ENCODE measurements at places on chromosomes 1 and 21.
A peak's percentile ranks its signal among the peaks of the same experiment; 100 is the strongest.

DNA sequence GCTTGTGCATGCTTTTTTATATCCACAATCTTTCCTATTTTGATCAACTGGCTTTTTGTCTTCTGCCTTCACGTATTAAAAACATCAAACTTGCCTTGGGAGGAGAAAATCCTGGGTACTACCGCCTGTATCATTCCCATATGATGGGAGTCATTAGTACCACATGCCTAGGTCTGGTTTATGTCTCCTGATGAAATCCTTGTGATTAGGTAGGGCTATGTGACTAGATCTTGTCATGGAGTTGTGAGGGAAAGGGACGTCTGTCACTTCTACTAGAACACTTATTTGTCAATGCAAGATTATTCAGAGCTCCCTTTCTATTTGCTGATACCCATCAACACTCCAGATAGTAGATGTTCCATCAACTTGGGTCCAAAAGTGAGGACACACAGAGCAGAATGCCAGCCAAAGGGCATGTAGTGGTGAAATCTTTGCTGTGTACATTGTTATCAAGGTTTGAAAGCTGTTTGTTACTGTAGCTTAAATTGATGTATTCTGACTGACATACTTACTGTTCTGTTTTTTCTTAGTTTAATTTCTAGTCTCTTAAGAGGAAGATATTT lies 621.8 kb upstream of the NR5A2 start:
- no peak overlapping the region for H3K4me3 ChIP-seq
- H3K27me3 ChIP-seq, result no peaks in the 10 kb centered on the region
- DNase-seq, result no peak
- peaks cover 18% of the 10 kb centered on the region for H3K4me1 ChIP-seq
- H3K27ac ChIP-seq, result no peak overlapping the region

DNA sequence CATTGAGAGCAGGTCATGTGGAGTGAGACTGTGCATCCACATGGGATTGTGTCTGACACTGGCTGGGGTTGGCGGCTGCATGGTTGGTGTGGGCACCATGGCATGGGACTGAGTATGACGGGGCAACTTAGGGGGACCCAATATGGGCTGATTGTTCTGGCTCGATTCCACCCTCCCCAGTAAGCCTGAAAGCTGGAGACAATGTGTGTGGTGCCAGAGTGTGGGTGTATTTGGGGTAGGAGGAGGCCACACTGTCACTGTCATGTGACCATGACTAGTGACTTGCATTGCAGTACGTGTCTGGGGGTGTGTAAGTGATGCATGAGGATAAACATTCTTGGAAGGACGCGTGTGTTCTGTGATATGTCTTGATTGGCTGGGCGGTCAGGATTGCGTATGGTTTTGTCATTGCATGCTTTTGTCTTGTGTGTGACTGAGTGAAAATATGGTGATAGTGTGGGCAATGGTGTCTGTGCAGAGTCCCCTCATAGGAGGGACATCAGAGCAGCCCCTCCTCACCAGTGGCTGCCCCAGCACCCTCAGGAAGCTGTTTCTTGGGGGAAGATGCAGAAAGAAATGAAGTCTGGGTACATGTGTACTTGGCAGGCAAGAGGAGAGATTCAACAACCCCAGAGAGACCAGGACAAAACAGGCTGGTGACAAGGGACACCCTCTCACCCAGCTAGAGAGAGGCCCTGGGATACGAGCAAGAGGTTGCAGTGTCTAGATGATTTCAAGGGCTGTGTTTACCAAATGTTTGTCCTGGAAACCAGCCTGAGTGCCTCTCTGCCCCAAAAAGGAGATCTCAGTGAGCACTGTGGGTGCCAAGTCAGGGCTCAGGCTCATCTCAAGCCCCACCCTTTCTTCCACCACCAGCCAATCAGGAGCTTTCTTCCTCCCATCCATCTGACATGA lies 36.3 kb downstream of the SDC3 start:
- peaks cover 20% of the 10 kb centered on the region for H3K4me1 ChIP-seq
- DNase-seq, result no peak
- no peak overlapping the region for H3K4me3 ChIP-seq
- peaks cover 13% of the 10 kb centered on the region for H3K36me3 ChIP-seq
- H3K27ac ChIP-seq, result no peak overlapping the region
- no peaks in the 10 kb centered on the region for H3K27me3 ChIP-seq

DNA sequence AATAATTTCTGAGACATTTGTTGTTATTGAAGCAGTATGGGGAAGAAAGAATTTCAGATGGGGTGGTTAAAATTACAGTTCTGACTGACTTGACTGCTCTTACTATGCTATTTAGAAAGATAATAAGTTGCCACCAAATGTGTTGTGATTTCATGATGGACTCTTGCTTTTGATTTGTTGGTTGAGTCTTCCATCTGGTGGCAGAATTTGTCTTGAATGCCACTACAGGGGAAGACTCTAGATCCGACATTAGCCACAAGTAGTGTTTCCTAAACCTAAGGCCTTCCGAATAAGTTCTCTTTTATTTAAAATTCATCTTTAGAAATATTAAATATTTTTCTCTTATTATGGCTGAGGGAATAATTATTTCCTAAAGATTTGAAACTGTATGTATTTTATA lies 190.9 kb upstream of the ADGRL4 start:
- H3K36me3 ChIP-seq, result no peaks in the 10 kb centered on the region
- no peaks in the 10 kb centered on the region for H3K4me1 ChIP-seq
- no peak for DNase-seq
- H3K27ac ChIP-seq, result no peak overlapping the region

GRCh38 chr1:29823561-29823960 lies 587.2 kb downstream of the PTPRU start:
- no peaks in the 10 kb centered on the region for H3K36me3 ChIP-seq
- H3K27me3 ChIP-seq, result peaks cover 52% of the 10 kb centered on the region
- H3K27ac ChIP-seq, result no peak overlapping the region
- H3K4me1 ChIP-seq, result no peaks in the 10 kb centered on the region

GRCh38 chr1:64092851-64093371 lies 110.5 kb upstream of the UBE2U start:
- H3K4me1 ChIP-seq, result no peaks in the 10 kb centered on the region
- DNase-seq, result no peak
- H3K36me3 ChIP-seq, result no peaks in the 10 kb centered on the region
- H3K27me3 ChIP-seq, result no peaks in the 10 kb centered on the region
- H3K4me3 ChIP-seq, result no peak overlapping the region
- no peak overlapping the region for H3K27ac ChIP-seq

- no peak for DNase-seq
- no peaks in the 10 kb centered on the region for H3K27me3 ChIP-seq
- H3K4me3 ChIP-seq, result no peak overlapping the region
- H3K4me1 ChIP-seq, result no peaks in the 10 kb centered on the region
- no peaks in the 10 kb centered on the region for H3K36me3 ChIP-seq
- no peak overlapping the region for H3K27ac ChIP-seq
Observed at GRCh38 chr1:199813198-199813597, 214.3 kb upstream of the NR5A2 start.

GRCh38 chr1:3924186-3924824 lies 24.2 kb upstream of the C1orf174 start:
- no peaks in the 10 kb centered on the region for H3K36me3 ChIP-seq
- DNase-seq, result peak; percentile 49
- H3K27ac ChIP-seq, result no peak overlapping the region
- no peaks in the 10 kb centered on the region for H3K27me3 ChIP-seq

GRCh38 chr1:207009945-207010344 lies 22.6 kb downstream of the C1orf116 start:
- H3K36me3 ChIP-seq, result no peaks in the 10 kb centered on the region
- peaks cover 3% of the 10 kb centered on the region for H3K4me1 ChIP-seq
- no peaks in the 10 kb centered on the region for H3K27me3 ChIP-seq
- no peak overlapping the region for H3K4me3 ChIP-seq

DNA sequence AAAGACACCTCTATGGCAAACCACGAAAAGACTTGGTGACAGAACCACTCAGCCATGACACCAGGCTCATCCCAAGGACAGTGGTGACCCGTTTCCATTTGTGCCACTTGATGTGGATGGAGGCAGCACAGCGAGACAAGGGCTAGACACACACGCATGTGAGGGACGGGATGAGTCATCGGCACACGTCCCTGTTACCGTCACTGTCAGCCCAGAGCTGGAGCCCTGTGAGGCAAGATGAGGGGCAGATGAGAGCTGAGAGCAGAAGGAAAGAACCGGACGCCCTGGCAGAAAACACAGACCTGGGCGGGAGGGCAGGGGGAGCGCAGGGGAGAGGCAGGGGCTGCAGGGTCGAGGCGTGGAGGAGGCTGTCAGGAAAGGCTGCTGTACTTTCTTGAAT lies 57.8 kb downstream of the SIK1 start:
- no peak for DNase-seq
- peaks cover 18% of the 10 kb centered on the region for H3K4me1 ChIP-seq
- H3K36me3 ChIP-seq, result no peaks in the 10 kb centered on the region
- no peak overlapping the region for H3K27ac ChIP-seq

- H3K36me3 ChIP-seq, result no peaks in the 10 kb centered on the region
- H3K4me3 ChIP-seq, result no peak overlapping the region
- no peak overlapping the region for H3K27ac ChIP-seq
- no peak for DNase-seq
- H3K27me3 ChIP-seq, result no peaks in the 10 kb centered on the region
- H3K4me1 ChIP-seq, result peaks cover 21% of the 10 kb centered on the region
Observed at GRCh38 chr1:145784409-145784808, 39.5 kb downstream of the RNF115 start.

- no peaks in the 10 kb centered on the region for H3K36me3 ChIP-seq
- H3K4me1 ChIP-seq, result peaks cover 13% of the 10 kb centered on the region
- H3K27ac ChIP-seq, result peak overlapping the region; percentile 87
- peak; percentile 82 for DNase-seq
Observed at GRCh38 chr1:207962716-207963426, 51.9 kb upstream of the CD34 start.

DNA sequence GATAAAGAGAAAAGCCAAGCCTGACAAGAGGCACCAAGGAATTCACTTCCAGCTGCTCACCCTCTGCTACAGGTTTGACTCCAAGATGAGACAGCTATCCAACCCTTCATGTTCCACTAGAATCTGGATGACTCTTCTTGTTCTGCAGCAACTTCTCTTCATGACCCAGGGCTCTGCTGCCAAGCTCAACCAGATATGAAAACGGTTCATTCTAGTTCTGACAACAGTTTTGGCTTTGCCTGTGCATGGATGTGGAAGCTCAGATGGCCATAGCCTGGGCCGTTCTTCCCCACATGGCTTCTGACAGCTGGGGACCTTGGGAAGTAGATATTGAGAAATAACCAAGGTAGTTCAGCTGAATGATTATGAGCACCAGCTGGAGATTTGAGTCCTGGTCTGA lies 13.7 kb downstream of the PI4KB start:
- no peak overlapping the region for H3K4me3 ChIP-seq
- no peaks in the 10 kb centered on the region for H3K36me3 ChIP-seq
- H3K4me1 ChIP-seq, result peaks cover 25% of the 10 kb centered on the region
- H3K27ac ChIP-seq, result no peak overlapping the region

DNA sequence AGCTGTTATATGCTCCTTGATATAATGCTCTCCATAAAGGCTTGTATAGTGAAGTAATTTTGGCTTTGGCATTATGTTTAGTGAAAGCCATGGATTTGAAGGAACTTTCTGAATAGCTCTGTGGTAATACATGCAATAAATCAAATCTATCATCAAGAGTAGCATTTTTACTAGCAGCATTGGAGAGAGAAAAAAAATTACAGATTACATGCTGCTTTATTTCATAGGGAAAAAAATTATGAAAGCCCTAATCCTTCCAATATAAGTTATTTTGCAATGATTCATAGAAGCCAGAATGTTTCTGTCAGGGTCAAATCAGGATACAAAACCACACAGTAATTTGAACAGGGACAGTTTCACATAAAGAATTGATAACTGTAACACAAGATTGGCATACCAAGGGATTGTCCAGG lies 250.0 kb downstream of the SPATA17 start:
- H3K4me1 ChIP-seq, result no peaks in the 10 kb centered on the region
- no peaks in the 10 kb centered on the region for H3K27me3 ChIP-seq
- H3K27ac ChIP-seq, result no peak overlapping the region
- H3K36me3 ChIP-seq, result no peaks in the 10 kb centered on the region

DNA sequence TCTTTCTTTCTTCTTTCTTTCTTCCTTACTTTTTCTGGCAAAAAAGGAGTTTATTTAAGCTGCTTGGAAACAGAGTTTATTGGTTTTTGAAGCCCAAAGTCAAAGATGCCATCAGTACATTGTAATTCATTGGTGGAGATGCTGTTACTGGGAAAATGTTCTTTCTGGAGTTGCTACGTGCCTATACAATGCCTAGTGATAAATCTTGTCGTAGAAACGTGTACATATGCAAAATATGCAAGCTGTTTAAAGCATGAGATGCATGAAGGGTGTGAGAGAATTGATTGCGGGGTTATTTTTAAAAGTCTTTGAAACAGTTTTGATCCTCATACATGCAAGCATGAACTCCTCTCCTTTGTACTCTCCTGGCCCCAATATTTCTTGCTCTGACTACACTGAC lies 1060.6 kb upstream of the NCAM2 start:
- H3K27me3 ChIP-seq, result no peaks in the 10 kb centered on the region
- DNase-seq, result no peak
- no peaks in the 10 kb centered on the region for H3K36me3 ChIP-seq
- H3K4me1 ChIP-seq, result no peaks in the 10 kb centered on the region

DNA sequence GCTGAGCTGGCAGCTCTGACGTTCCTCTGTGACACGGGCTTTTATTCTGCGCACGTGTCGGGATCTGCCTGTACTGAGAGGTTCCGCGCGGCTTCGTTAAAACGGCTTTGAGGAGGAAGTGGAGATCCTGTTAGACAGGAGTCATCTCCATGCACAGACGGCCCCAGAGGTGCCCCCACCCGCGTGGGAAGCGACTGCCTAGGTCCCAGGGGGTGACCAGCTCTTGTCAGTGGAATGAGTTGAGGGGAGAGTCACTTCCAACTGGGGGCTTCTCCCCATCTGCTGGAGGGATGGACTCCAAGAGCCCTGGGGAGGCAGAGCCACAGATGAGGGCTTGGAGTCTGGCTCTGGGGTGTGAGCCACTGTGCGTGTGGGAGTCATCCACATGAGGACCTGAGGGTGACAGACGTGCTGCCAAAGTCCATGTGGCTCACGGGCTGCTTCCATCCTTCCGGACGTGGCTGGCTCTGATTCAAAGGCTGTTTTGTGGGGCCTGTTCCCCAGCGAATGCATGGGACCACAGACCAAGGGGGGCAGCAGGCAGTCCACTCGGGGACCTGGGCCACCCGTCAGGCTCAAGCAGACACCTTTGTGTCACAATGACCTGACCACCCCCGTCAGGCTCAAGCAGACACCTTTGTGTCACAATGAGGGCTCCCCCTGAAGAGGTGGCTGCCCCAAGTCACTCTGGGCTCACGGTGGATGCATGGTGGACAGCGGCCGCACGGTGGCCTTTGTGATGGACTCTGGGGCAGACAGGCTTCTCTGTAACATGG lies 26.8 kb downstream of the PTTG1IP start:
- H3K4me1 ChIP-seq, result peaks cover 18% of the 10 kb centered on the region
- peak overlapping the region; percentile 40 for H3K4me3 ChIP-seq
- peak overlapping the region; percentile 45 for H3K27ac ChIP-seq
- no peaks in the 10 kb centered on the region for H3K27me3 ChIP-seq

DNA sequence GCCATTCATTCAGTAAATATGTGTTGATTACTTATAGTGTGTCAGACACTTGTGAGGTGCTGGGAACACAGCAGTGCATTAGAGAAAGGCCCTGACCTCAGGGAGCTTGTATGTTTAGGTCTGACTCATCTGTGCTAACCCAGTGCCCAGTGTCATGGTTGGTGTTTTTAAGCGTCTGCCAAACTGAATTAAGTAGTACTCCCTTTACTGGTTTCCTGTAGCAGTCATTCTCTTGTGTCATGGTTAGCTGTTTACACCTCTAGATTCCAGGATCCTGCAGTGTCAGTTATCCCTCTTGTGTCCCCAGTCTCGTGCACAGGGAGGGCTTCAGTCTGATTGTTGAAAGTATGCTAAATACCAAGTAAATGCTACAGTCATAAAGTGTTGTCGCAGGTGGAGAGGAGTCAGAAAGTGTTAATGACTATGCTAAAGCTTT lies 14.2 kb downstream of the UCK2 start:
- DNase-seq, result no peak
- H3K27ac ChIP-seq, result no peak overlapping the region
- H3K27me3 ChIP-seq, result no peaks in the 10 kb centered on the region
- no peak overlapping the region for H3K4me3 ChIP-seq
- no peaks in the 10 kb centered on the region for H3K36me3 ChIP-seq
